NCI-H1436 (cell line): ENCODE measurements at places on chromosomes 11 and 22.

DNA sequence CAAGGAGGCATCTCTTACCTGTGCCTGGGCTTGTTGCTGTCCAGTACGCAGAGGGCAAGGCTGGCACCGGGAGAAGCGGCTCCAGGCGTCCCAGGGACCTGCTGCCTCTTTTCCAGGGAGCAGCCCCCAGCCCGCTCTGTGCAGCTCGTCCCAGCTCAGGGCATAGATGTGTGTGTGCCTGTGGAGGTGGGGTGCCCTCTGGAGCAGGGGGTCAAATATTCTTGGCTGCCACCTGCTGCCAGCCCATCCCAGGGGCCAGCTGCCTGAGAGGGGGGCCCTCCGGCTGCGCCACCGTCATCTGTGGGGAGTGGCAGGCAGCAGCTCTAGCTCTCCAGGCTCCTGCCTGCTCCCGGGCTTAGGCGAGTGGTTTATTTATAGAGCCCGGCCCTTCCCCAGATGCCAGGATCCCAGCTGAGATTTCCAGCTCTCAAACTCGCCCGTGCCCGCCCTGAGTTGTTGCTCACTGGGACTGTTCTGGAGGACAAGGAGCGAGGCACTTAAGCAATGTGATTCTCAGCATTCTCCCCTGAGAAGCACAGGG, 87.5 kb downstream of the RTL6 start:
- no peak for DNase-seq

GRCh38 chr22:29795663-29796062, 28.5 kb downstream of the UQCR10 start:
- no peak for DNase-seq

DNA sequence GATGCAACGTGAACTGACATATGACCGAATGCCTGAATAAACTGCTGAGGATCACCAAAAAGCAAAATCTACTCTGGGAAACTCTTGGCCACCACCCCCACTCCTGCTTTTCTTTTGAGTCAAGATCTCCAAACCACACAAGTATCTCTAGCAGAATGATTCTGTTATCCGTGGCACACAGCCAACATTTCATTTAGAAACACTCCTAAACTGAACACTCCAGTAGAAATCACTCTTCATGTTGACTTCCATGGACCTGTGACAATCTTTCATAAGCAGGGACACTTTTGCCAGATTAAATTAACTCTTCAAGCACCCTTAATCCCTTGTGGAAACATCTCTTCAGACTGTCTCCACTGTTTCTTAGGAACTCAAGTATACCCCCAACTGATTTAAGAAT, 44.4 kb downstream of the VSIG10L2 start:
- no peak for DNase-seq

DNA sequence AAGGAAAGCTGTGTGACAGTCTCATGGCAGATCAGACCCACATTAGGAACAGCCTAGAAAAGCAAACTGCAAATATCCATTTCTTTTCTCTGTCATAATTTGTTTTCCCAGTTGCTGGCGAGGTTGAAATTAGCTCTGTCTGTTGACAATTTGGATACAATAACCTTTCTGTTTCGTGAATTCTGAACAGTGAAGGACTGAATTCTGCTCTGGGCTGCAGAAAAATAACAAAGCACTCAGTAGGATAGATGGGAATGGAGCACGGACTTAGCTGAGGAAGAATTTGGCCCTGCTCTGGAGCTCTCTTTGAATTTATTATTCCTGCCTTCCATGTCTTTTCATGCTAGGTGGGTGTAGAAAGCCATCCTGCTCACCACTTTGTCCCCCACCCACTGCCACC, 140.3 kb downstream of the RRAS2 start:
- DNase-seq: no peak

- DNase-seq: no peak
Observed at GRCh38 chr11:41237382-41237781, 222.1 kb downstream of the LRRC4C start.

DNA sequence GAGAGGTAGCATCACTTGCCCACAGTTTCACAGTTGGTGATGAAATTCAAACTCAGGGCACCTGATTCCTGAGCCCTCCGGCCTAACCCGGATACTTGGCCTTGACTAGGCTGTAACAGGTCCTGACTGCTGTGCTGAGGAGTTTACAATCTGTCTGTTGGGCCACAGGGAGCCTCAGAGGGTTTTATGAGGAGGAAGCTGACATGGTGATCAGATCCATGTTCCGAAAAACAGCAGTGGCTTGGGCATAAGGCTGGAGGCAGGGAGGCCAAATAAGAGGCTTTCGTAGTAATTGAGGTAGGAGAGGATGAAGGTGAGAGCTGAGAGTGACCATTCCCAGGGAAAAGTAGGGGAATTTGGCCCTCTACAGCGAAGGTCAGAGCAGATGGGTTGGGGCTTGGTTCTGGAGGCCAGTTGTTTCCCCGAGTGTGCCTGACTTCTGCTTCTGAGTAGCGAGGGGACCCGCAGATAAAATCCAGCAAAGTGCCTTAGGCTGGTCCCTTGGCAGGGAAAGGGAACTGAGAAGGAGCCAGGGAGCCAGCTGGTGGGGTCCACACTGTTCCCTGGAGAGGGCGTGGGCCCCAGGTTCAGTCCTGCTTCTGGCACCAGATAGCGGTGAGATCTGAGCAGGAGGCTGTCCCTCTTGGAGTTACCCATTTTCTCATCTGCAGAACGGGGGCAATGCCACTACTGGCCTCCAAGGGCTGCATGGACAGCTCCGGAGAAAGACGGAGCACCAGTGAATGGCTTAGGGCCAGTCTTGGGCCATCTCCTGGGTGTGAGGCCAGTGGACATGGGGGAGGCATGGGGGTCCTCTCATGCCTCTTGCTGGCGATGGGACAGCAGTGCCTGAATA, 6.5 kb downstream of the PRDM11 start:
- DNase-seq: no peak

DNA sequence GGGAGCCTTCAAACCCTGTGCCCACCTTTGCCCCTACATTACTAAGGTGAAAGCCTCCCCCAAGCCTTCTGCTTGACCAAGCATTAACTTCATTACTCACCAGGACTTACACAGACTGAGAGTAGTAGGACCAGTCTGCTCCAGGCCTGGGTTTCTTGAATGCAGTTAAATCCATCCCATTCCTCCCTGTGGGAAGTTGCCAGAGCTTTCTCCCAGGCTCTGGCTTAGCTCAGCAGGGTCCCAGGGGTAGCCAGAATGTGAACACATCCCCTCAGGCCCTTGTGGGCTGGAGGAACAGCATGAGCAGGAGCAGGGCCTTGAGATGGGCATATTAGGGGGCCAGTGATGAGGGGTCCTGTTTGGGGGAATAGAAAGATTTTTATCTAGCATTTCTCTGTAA, 59.9 kb downstream of the RRM1 start:
- no peak for DNase-seq

- no peak for DNase-seq
Observed at GRCh38 chr22:48753752-48754517, 1073.7 kb downstream of the BRD1 start.

DNA sequence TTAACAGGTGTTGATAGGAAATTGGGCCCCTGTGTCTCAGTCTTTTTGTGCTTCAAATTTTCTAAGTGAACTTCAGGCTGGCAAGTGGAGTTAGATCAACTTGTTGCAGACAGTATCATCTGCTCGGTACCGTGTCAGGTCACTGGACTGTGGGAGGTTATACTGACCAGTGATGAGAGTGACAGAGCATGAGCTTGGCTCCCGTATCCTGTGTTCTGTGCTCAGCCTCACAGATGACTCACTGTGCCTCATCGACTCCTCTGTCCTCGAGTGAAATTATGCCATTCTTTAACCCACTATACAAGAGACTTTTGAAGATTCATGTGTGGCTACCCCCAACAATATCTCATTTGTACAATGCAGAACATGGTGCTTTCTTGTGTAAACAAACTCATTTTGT, 7.9 kb downstream of the GRAP2 start:
- no peak for DNase-seq

- no peak for DNase-seq
Observed at GRCh38 chr11:27907530-27907929, 200.4 kb downstream of the KIF18A start.

GRCh38 chr11:12822392-12823022, 148.3 kb downstream of the TEAD1 start:
- DNase-seq: no peak

DNA sequence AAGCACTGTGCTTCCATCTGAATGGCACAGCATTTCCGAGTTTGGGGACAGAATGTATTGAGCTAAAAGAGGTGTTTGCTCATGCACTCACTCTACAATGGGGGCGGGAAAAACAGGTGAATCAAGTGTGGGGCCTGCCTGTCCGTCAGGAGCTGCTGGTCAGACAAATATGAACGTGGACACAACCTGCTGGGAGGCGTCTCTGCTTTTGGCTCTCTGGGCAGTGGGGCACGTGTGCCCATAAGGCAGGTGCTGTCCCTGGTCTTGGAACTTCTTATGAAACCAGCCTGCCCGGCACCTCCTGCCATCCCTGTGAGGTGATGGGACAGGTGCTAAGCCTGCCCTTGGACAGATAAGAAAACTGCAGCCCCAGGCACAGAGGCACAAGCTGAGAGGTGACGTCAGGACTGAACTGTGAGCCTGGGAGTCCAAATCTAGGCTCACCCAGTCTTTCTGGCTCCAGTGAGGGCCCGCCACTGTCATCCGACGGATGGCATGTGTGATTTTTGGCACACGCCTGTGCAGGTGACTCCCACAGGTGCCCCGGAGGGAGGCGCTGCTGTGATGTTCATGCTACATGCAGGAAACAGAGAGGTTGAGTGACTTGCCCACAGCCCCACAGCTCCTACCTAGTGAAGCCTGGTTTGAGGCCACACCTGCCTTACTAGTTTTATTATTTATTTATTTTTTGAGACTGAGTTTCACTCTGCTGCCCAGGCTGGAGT, 51.6 kb downstream of the SMIM38 start:
- no peak for DNase-seq

DNA sequence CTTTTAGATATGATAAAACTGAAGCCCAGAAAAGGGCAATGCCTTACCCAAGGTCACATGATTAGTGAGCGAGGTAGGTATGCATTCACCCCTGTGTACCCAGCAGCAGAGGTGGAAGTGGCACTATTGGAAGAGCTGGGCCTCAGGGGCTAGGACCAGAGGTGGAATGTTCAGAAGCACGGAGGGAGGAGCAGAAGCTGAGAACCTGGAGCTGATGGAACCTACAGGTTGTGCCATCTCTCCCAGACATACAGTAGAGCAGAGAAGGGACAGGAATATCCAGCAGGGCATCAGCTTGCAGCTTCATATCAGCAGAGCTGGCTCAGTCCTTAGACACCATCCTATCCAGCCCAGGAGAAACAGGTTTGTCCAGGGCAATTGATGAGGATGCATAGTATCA, 14.6 kb upstream of the FCHSD2 start:
- no peak for DNase-seq

DNA sequence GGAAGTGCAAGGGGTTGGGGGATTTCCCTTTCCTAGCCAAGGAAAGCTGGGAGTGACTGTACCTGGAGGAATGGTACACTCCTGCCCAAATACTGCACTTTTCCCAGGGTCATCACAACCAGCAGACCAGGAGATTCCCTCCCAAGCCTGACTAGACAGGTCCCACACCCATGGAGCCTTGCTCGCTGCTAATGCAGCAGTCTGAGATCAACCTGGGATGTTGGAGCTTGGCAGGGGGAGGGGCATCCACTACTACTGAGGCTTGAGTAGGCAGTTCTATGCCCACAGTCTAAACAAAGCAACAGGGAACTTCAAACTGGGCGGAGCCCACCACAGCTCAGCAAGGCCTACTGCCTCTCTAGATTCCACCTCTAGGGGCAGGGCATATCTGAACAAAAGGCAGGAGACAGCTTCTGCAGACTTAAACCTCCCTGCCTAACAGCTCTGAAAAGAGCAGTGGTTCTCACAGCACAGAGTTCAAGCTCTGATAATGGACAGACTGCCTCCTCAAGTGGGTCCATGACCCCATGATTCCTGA, 58.5 kb downstream of the SLC22A9 start:
- DNase-seq: no peak

- DNase-seq: no peak
Observed at GRCh38 chr11:116170526-116171120, 602.2 kb downstream of the BUD13 start.
